ENCODE measurements at places on chromosomes 2 and 18.

DNA sequence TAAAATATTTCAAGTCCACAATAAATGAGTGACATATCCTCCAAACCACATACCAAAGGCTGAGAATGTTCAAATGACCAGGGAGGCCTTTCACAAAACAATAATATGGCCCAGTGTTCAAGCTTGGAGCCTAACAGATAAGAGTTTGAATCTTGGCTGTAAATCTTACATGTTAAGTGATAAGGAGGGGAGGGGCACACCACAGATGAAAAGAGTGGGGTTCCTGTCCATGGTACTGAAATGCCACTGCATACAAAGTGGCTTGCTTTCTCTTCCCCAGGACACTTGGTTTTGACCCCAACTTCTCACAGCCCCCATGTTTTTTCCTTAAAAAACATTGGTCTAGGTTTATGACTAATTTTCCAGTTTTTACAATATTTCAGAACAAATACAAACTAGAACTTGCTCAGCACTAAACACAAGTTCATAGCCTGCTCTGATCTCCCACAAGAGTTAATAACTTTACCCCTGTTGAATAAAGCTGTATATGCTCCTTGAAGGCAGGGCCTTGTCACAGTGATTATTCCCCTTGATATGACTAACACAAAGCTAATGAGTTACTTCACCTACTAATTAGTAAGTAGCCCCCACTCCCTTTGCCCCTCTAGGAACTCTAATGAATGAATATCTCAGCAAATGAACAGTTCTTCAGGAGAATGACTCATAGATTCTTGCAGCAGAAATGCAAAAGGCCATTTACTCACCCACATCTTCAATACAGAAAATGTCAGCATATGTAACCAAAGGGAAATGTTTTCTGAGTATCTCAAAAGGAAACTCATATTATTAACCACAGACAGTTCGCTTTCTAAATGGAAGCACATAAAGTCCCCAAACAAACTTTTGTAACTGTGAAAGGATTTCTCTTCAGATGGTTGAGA lies 142.2 kb downstream of the SATB2 start:
- DNase-seq: no peak

DNA sequence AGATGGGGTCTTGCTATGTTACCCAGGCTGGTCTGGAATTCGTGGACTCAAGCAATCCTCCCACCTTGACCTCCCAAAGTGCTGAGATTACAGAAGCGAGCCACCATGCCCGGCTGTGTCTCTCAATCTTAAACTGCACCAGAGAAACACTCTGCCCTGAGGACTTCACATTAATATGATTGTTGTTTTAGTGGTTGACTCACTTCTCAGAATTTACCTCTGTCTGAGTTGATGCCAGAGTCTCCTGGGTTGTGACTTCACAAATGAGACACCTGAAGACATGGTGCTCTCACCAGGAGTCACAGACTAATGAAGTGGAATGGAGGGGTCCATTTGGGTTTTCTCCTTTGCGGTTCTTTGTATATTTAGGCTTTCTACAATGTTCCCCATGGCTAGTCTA lies 61.0 kb upstream of the TGIF1 start:
- no peak for DNase-seq

GRCh38 chr18:36250827-36251226 lies 46.7 kb upstream of the FHOD3 start:
- DNase-seq: no peak

DNA sequence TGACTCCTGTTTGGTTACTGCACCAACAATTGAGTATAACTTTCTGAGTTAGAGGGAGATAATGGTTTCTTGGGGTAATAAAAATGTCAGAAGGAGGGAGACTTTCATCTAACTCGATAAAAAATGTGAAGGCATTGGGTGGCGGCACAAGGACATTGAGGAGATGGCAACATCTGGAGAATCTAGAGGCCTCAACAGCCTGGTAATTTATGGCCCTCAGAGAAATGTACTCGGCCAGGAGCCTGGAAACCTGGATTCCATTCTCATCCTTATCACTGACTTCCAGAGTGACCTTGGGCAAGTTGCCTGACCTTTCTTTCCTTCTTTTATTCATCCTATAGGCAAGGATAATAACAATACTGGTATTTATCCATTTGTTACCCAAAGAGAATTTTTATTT lies 173.5 kb upstream of the MEX3C start:
- no peak for DNase-seq

GRCh38 chr2:116747103-116747502 lies 1067.4 kb upstream of the DDX18 start:
- no peak for DNase-seq

GRCh38 chr2:218806346-218806978 lies 24.5 kb downstream of the CYP27A1 start:
- no peak for DNase-seq

- no peak for DNase-seq
Measured at GRCh38 chr2:1493431-1494126, 80.3 kb downstream of the TPO start.

DNA sequence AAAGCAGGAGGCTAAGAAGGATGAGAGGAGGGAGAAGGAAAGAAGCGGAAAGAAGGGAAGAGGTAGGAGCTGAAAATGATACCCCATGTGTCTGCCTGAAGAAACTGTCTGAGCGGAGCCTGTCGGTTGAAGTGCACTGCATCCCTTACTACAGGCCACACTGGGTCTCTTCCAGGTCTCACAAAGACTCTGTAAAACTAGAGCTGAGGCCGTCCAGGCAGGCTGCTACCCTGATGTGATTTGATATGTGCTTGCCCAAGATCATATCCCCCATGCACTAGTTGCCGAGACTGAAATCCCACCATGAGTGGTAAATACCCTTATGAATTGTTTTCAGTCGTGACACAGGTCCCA lies 134.4 kb downstream of the MAIP1 start:
- DNase-seq: no peak

GRCh38 chr2:211161236-211161635 lies 604.8 kb downstream of the CPS1 start:
- DNase-seq: no peak

DNA sequence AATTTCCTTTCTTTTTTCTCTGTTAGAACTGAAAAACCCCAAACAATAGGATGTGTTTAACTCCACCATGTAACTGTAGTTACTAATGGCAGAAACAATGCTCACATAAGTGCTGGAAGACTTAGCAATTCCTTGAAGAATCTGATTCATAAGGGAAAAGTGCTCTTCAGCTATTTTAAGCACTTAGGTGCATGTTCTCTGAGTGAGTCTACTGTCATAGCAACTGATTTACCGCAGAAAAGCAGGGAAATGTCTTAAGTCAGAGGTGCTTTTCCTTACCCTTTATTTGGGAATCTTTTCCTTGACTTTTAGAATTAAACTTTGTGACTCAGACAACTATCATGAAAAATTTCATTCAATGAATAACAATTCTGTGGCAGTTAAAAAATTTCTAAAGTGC lies 65.4 kb upstream of the NABP1 start:
- no peak for DNase-seq

DNA sequence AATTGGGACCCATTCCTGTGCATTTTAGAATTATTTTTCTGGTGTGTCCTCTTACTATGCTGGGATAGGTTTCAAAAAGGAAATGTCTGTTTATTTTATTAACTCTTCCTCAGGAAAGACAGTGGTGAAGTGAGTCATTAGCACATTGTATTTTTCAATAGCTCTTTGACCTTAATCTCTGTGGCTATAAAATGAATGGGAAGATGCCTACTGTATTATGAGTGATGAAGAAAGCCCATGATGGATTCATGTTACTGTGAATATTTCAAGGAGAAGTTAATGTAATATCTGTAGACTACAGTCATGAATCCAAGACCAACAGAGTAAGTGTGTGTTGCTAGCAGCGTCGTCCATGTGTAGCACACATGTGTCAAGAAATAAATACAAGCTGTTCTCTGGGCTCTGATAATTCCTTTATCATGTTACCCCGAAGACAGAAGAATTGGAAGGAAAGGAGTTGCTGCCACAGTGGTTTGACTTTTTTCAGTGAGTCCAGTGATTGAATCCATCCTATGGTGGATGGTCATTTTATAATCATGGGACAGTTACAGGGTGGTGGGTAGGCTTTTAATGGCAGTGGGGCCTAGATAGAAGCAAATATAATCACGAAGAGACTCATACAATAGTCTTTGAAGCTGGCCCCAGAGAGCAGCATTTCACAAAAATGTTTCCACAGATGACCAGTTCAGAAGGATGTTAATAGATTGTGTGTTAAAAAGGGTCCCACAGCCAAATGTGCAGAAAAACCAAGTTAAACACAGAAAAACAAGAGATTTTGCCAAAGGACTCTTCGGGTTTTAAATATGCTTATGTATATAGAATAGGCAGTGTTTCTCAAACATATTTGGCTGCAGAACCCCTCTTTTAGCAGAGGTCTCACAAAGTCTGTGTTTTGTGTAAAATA lies 239.7 kb upstream of the RASGRP3 start:
- no peak for DNase-seq

DNA sequence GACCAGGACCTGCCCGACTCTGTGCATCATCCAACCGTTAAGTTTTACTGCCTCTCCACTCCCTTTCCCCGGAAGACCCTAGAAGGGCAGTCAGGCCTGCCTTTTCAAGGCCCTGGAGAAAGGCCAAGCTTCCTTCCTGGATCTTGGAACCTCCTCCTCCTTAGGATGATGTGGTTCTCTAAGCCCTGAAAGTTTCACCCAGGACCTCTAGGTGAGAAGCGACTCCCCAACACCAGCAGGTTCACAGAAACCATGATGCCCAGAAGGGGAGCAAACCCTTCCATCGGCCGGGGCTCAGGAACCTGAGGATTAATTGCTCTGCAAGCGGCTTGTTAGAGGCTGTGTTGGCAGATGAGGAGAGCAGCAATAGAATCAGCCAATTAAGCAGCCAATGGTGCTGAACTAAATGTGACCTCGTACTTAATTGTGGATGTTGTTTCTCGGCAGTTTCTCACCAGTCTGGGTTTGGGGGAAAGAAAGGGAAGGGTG lies 94.2 kb upstream of the FZD7 start:
- no peak for DNase-seq

GRCh38 chr18:45482286-45482685 lies 133.0 kb upstream of the SLC14A2 start:
- DNase-seq: no peak

- no peak for DNase-seq
Measured at GRCh38 chr2:217899231-217900009, 103.4 kb downstream of the TNS1 start.

GRCh38 chr18:3044931-3045698 lies 32.2 kb upstream of the LPIN2 start:
- no peak for DNase-seq

DNA sequence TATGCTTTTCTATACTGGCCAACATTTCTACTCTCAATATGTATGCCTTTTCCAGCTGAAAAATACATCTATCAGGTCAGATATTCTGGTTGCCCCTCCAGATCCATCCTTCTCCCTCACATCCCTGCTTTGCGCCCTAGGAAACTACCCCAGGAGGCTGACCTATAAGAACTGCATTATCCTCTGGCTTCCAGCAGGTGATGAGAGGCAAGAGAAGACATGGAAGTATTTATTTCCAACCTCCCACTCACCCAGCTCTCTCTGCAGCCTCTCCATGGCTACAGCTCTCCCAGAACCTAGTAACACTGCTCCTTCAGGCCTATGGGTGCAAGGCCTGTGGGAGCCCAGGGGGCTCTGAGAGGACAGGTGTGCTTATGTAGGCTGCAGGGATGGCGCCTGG lies 42.9 kb downstream of the ARID5A start:
- DNase-seq: no peak

- no peak for DNase-seq
Measured at GRCh38 chr18:44799382-44799906, 118.8 kb downstream of the SETBP1 start.

GRCh38 chr2:11370377-11371091 lies 26.1 kb upstream of the ROCK2 start:
- DNase-seq: no peak

DNA sequence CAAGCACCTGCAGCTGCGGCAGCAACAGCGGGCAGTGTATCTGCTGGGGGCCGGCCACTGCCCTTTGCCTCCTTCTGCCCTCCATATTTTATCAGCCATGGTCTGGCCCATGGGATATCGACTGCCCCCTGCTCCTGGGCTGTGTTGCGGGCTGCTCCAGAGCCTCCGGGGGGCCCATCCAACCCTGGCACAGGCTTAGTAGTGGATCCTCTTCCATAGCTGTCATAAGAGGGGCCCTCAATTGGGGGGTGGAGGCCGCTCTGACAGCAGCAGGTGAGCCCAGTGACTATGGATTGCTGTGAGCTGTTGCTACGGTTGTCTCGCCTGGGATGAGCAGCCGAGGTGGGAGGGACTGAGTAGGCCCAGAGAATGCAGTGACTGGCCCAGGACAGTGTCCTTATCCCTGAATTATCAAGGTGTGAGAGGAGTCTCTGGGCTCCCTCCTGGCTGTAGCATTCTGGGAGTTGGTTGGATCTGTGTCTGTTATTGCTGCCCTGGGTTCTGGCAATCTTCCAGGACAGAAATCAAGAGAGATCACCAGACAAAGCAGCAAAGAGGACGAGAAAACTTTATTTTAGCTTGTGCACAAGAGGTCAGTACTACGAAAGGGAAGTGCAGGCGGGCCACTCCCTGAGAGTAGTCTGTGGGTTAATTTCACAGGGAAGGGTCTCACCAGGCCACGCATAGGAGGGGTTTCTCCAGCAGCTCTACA lies 145.1 kb downstream of the ASB1 start:
- no peak for DNase-seq

DNA sequence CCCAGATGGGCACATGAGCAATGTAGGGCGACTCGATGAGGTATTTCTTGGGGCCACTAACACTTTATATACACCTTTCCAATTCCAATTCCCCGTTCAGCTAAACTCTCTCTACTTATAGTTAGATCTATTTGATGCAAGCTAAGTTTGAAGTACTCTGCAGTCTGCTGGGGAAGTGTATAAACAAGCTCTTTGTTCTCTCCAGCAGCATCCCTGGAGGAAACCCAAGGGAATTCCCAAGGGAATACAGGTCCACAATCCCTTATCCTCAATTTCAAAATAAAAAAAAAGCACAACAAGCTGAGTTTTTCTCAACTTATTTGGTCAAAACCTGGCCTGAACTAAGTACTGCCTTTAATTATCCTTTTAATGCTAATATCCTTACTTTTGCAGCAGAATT lies 433.3 kb downstream of the NBAS start:
- DNase-seq: no peak

GRCh38 chr2:118348380-118349034 lies 260.2 kb downstream of the INSIG2 start:
- DNase-seq: no peak

Data from activated CD4-positive, CD25-positive, alpha-beta regulatory T cell treated with anti-CD3 and anti-CD28 coated beads, Interleukin-2, amount 50 U/mL, for 16 hours (primary cell).